GM13977 (cell line): ENCODE measurements at places on chromosomes 6 and 20.

DNA sequence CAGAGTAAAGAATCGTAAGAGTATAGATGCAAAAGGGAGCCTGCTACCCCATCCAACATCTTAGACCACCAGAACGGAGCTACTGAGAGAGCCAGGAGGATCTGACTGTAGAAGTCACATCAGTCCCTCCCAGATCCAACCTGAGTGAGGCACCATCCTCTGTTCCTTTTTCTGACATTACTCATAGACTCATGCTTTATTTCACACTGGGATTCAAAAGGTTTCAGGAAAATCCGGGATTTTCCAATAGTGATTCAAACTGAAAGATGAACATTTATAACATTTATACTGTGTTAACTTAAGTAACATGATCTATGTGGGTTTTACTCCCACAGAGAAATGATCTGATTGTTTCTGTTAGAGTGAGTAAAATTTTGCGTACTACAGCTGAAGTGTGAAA lies 868.6 kb upstream of the GJE1 start:
- DNase-seq: no peak

- no peak for DNase-seq
Measured at GRCh38 chr20:33859751-33860150, 48.6 kb downstream of the CHMP4B start.

DNA sequence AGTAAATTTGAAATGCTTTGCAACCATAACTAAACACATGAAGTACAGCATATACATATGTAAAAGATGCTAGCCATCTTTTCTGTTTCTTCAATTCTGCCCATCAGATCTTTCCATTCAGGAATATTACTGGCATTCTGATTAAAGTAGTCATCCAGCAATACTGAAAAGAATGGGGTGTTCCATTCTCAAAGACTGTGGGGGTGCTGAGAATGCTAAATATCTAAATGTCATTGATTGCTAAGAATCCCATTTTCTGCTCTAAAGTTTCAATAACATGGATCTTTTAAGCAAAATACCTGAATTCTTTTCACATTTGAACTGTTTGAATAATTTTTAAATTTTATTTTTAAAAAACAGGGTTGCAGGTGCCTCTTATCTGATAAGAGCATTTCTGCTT lies 6.2 kb downstream of the RSPO3 start:
- no peak for DNase-seq

- no peak for DNase-seq
Measured at GRCh38 chr20:46708172-46708860, 1.1 kb upstream of the SLC2A10 start.

GRCh38 chr6:43331891-43332290 lies 23.3 kb upstream of the CRIP3 start:
- DNase-seq: no peak

DNA sequence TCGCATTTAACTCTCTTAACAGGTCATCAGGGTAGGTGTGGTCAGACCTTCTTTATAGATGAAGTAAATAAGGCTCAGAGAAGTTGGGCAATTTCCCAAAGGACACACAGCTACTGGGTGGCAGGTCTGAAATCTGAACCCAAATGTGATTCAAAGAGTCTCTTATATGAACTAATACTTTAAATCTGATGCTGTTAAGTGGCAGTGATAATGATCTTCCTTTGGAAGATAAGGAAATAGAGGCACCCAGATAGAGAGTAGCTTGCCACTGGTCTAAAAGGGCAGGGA lies 237.1 kb downstream of the GMPR start:
- no peak for DNase-seq

GRCh38 chr20:37947943-37948342 lies 45.0 kb downstream of the VSTM2L start:
- DNase-seq: no peak
